ENCODE measurements at places on chromosomes 2 and 18.

DNA sequence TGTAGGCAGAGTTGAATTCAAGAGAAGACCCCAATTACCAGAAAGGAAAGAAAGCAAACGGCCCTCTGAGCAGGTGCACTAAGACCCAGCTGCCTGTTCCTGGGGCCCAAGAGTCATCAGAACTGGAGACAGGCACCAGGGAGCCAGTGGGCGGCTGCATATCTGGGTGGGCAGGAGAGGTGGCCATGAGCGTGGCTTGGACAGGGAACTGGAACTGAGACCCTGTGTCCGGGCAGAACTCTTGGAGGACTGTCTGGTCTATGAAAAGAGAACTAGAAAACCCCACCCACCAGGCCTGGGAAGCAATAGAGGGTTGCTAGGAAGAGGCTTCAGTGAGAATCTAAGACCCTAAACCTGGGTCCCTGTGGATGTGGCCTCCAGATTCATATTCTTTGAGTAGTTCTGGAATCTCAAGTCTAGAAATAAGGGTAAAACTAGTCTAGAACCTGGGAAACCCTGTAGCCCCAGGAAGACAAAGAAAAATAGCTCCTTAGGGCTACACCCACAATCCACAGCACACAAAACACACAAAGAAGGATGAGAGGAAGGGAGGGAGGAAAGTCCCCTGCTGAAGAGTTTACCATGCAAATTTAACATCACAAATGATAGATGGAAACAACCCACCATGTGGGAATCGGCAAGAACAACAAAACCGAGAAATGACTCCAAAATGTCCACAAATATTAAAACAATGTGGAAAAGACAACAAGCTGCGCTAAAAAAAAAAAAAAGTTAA lies 147.0 kb downstream of the HDAC4 start:
- no peak overlapping the region for H3K27ac ChIP-seq
- DNase-seq = no peak
- H3K36me3 ChIP-seq = no peaks in the 10 kb centered on the region
- H3K4me3 ChIP-seq = no peak overlapping the region

GRCh38 chr2:120866483-120867140 lies 130.9 kb downstream of the GLI2 start:
- H3K36me3 ChIP-seq = no peaks in the 10 kb centered on the region
- no peak overlapping the region for H3K27ac ChIP-seq
- H3K4me1 ChIP-seq = no peaks in the 10 kb centered on the region
- no peaks in the 10 kb centered on the region for H3K27me3 ChIP-seq
- no peak overlapping the region for H3K4me3 ChIP-seq

DNA sequence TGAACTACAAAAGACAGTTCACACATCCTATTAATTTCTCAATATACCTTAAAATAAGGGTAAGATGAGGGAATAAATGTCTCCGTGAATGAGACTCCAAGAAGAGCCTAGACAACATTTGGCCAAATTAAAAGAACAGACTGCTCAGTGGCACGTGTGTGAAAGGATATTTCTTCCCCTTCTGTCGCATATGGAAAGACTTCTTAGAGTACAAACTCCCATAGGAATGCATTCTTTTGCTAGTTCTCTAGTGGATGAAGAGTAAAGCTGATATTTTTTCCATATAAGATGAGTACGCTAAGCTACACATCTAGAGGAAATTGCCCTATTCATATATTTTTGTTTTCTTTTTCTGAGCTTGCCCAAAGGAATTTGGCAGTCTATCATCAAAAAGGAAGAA lies 710.0 kb upstream of the ID2 start:
- no peak overlapping the region for H3K4me3 ChIP-seq
- no peak for DNase-seq
- H3K4me1 ChIP-seq = no peaks in the 10 kb centered on the region
- no peak overlapping the region for H3K27ac ChIP-seq

- no peaks in the 10 kb centered on the region for H3K27me3 ChIP-seq
- no peak overlapping the region for H3K4me3 ChIP-seq
- no peak overlapping the region for H3K27ac ChIP-seq
- no peaks in the 10 kb centered on the region for H3K36me3 ChIP-seq
- H3K4me1 ChIP-seq = no peaks in the 10 kb centered on the region
- no peak for DNase-seq
These were observed 280.9 kb upstream of the STON1 start for GRCh38 chr2:48249025-48249424.

- no peak overlapping the region for H3K4me3 ChIP-seq
- H3K27me3 ChIP-seq = no peaks in the 10 kb centered on the region
- H3K4me1 ChIP-seq = peaks cover 10% of the 10 kb centered on the region
- DNase-seq = no peak
These were observed 92.5 kb upstream of the CXCR4 start for GRCh38 chr2:136210455-136210805.

GRCh38 chr2:20350041-20350712 lies 467 bp downstream of the PUM2 start:
- peak overlapping the region; percentile 86 for H3K4me3 ChIP-seq
- H3K36me3 ChIP-seq = no peaks in the 10 kb centered on the region
- peaks cover 43% of the 10 kb centered on the region for H3K4me1 ChIP-seq

GRCh38 chr2:57407772-57408201 lies 638.8 kb upstream of the VRK2 start:
- no peak overlapping the region for H3K27ac ChIP-seq
- DNase-seq = no peak
- no peak overlapping the region for H3K4me3 ChIP-seq
- no peaks in the 10 kb centered on the region for H3K4me1 ChIP-seq

GRCh38 chr18:23200756-23201155 lies 65.5 kb downstream of the CABLES1 start:
- H3K4me3 ChIP-seq = no peak overlapping the region
- no peaks in the 10 kb centered on the region for H3K4me1 ChIP-seq
- H3K27ac ChIP-seq = no peak overlapping the region
- H3K36me3 ChIP-seq = no peaks in the 10 kb centered on the region
- no peak for DNase-seq

DNA sequence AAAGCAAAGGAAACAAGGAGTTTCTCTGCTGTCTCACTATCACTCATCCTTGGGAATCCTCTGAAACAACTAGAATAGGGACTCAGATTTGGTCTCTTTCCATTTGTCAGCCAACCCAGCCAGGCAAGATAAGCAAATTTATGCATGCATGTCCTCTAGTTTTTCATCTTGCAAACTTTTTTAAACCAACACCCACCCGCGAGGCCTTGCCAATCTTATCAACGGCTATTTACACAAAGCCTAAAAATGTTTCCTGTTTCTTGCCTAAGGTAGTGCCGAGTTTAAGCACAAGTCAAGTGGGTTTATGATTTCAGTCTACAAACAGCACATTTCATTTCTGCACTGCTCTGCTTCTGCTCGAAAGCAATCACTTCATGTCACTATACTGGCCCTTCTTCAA lies 240.9 kb downstream of the STK39 start:
- no peaks in the 10 kb centered on the region for H3K36me3 ChIP-seq
- no peak overlapping the region for H3K4me3 ChIP-seq
- H3K4me1 ChIP-seq = no peaks in the 10 kb centered on the region
- DNase-seq = no peak
- H3K27ac ChIP-seq = no peak overlapping the region

DNA sequence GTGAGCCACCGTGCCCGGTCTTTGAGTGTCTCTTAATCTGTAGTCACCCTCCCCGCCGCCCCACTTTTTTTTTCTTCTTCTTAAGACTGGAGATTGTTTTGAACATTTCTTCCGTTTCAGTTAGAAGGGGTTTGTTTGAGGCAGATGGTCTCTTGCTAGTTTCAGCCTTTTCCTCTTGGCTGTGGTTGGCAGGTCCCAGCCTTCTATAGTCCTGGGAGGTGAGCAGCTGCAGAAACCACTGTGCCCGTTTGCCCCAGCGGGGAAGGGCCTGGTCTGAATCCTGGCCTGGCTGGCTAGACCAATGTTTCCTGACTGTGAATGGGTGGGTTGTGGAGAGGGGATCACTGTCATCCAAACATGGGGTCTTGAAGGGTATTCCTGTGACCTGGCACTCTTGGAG lies 30.1 kb upstream of the MCFD2 start:
- H3K4me1 ChIP-seq = peaks cover 45% of the 10 kb centered on the region
- DNase-seq = no peak
- peaks cover 4% of the 10 kb centered on the region for H3K36me3 ChIP-seq

DNA sequence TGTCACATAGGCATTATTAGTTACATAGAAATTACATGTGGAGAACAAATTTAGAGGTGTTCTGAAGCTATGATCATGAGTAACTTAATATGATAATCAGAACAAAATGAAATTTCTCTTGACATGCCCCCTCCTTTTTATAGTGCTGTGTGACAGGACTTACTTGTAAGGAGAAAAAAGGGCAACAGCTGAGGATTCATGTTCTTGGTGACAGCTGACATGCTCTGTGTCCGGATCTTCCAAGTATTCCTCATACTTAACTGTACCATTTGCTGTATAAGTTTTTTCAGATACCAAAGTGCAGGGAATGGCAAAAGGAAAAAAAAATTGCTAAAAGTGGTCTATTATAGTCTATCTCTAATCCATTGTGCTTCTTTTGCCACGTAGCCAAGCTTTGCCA lies 3.5 kb upstream of the MYL1 start:
- no peaks in the 10 kb centered on the region for H3K27me3 ChIP-seq
- H3K4me1 ChIP-seq = no peaks in the 10 kb centered on the region
- H3K36me3 ChIP-seq = no peaks in the 10 kb centered on the region
- no peak for DNase-seq

DNA sequence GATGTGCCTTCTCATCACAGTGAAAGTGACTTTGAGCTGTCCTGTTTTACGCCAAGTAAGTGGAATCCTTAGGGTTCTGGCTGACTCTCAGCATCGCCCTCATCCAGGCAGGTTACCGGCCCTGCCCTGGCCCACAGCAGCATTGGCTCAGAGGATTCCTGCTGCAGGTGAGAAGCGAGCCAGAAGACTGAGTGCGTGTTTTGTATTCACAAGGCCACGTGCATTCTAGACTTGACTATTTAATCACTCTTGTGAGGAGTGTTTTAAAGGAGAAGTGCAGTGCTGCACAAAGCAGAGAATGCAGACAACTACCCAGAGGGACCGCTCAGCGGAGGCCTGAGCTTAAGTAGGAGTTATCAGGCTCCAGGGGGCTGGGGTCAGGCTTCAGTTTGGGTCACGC lies 48.3 kb downstream of the LAMA3 start:
- H3K4me1 ChIP-seq = peaks cover 17% of the 10 kb centered on the region
- no peak for DNase-seq
- H3K27ac ChIP-seq = no peak overlapping the region
- H3K36me3 ChIP-seq = no peaks in the 10 kb centered on the region

DNA sequence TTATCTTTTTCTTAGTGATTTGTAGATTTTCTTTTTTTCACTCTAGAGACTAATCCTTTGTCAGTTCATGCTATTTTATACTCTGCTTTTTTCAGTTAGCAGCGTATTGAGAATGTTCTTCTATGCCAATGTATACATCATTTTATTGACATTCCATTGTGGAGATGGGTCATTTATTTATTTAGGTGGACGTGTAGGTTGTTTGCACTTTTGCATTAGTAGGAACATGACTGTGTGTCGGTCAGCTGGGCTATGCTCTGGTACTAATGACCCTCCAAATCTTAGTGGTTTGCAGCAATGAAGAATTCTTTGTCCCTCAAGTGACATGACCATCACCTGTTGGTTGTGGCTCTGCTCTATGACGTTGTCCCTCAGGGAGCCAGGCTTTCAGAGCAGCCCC lies 33.6 kb downstream of the HPCAL1 start:
- no peaks in the 10 kb centered on the region for H3K27me3 ChIP-seq
- H3K36me3 ChIP-seq = peaks cover 14% of the 10 kb centered on the region
- H3K4me1 ChIP-seq = peaks cover 36% of the 10 kb centered on the region
- DNase-seq = no peak
- H3K27ac ChIP-seq = no peak overlapping the region

GRCh38 chr2:216717491-216717901 lies 22.1 kb upstream of the IGFBP5 start:
- H3K27me3 ChIP-seq = peaks cover 12% of the 10 kb centered on the region
- no peak overlapping the region for H3K4me3 ChIP-seq
- H3K36me3 ChIP-seq = no peaks in the 10 kb centered on the region
- no peaks in the 10 kb centered on the region for H3K4me1 ChIP-seq

GRCh38 chr2:46774499-46775228 lies 140.9 kb downstream of the MCFD2 start:
- no peak for DNase-seq
- H3K27ac ChIP-seq = no peak overlapping the region
- no peaks in the 10 kb centered on the region for H3K4me1 ChIP-seq
- H3K4me3 ChIP-seq = no peak overlapping the region

- no peak overlapping the region for H3K27ac ChIP-seq
- no peaks in the 10 kb centered on the region for H3K36me3 ChIP-seq
- no peaks in the 10 kb centered on the region for H3K4me1 ChIP-seq
- DNase-seq = no peak
- no peaks in the 10 kb centered on the region for H3K27me3 ChIP-seq
These were observed 949.3 kb downstream of the BCL11A start for GRCh38 chr2:59604123-59604522.

All from T-cell (primary cell).